ENCODE measurements at places on chromosomes 3 and 15. TPM values are rescaled to one million over a fixed set of nuclear protein-coding genes. Genes with fewer than 3 reads are reported as not detected.

TMC3 gene
- total RNA-seq: not detected

PLSCR5 gene
- not detected for total RNA-seq

ATP8B4 gene
- 13.8 TPM for total RNA-seq

DAZL gene
- total RNA-seq: not detected

P2RY14 gene
- 1.4 TPM for total RNA-seq

RBSN gene
- total RNA-seq: 28.8 TPM

TSC22D2 gene
- 68.1 TPM for total RNA-seq

PODXL2 gene
- total RNA-seq: 2.5 TPM

GPR176 gene
- total RNA-seq: 24.2 TPM

PARP9 gene
- 29.8 TPM for total RNA-seq

HRG gene
- total RNA-seq: not detected

TRAT1 gene
- total RNA-seq: 1.3 TPM

CHST13 gene
- 0.88 TPM for total RNA-seq

CLDN1 gene
- total RNA-seq: 1.1 TPM

UTS2B gene
- total RNA-seq: 0.24 TPM

SNX22 gene
- not detected for total RNA-seq

ARNT2 gene
- total RNA-seq: 3.7 TPM

C3orf85 gene
- not detected for total RNA-seq

CCDC191 gene
- 3.5 TPM for total RNA-seq

PLS1 gene
- total RNA-seq: not detected

SACM1L gene
- 45.3 TPM for total RNA-seq

ITIH1 gene
- 2.6 TPM for total RNA-seq

ACKR2 gene
- 17.0 TPM for total RNA-seq

KLF15 gene
- total RNA-seq: 15.5 TPM

ATRIP gene
- 6.3 TPM for total RNA-seq

ARPIN gene
- 17.5 TPM for total RNA-seq

TUSC2 gene
- 22.4 TPM for total RNA-seq
